Jurkat, Clone E6-1 (cell line): ENCODE measurements at places on chromosomes 7 and 10.

GRCh38 chr7:101913851-101914250 lies 96.4 kb downstream of the CUX1 start:
- no peak for DNase-seq

DNA sequence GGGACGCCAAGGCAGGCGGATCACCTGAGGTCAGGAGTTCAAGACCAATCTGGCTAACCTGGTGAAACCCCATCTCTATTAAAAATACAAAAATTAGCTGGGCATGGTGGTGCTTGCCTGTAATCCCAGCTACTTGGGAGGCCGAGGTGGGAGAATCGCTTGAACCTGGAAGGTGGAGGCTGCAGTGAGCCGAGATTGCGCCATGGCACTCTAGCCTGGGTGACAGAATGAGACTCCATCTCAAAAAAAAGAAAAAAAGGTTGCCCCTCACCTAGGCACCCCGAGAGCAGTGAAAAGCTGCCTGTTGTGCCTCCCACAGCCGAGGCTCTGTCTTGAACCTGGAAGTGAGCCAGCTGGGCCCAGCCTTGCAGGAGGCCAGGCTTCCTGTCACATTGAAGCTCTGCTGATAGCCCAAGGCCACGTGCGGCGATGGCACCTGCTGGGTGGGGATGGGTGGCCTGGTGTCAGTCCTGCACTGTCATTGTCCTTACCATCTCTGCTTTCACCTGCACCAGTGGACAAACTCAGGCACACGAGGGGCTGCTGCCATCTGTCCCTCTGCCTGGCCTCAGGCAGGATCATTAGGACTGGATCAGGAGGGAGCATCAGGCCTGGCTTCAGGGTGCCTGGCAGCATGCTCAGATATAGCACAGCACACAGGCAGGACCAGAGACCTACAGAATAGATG lies 37.8 kb downstream of the DNAJB12 start:
- peak; percentile 80 for DNase-seq

GRCh38 chr10:44516891-44517290 lies 132.0 kb upstream of the CXCL12 start:
- no peak for DNase-seq

- no peak for DNase-seq
Observed at GRCh38 chr7:47602272-47603004, 20.5 kb upstream of the TNS3 start.

DNA sequence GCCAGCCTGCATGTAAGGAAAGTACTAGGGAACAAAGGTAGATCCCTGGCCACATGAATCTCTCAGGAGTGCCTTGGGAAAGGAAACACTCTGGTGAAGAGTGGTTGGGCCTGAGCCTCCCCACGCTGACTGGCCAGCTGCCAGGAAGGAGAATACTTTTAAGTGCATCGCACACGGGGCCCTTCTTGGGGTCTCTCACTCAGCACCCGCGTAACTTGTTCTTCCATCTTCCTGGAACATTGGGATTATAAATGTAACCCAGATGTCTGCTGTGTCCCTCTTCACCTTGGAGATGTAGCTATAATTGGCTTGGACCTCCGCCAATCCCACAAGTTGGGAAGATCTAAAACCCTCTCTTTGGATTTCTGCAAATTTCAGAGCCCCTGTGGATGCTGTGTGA lies 4.4 kb upstream of the GLI3 start:
- no peak for DNase-seq

DNA sequence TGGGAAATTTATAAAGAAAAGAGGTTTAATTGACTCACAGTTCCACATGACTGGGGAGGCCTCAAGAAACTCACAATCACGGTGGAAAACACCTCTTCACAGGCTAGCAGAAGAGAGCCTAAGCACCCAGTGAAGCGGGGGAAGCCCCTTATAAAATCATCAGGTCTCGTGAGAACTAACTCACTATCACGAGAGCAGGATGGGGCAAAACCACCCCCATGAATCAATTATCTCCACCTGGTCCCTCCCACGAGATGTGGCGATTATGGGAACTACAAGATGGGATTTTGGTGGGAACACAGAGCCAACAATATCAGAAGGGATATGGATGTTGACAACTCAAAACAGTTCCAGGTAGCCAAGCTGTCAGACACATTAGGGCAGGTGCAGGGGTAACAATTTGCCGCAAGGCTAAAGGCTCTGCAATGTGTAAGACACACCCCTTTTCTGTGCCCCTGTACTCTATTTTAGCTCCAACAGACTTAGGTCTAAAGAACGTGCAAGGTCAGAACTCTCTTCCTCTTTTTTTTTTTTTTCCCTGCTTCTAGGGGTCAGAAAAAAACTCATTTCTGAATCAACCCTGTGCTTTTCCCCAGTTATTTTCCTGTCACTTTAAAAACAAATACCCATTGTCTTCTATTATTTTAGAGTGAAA lies 30.7 kb upstream of the RBM20 start:
- no peak for DNase-seq

GRCh38 chr7:130821864-130822263 lies 87.9 kb upstream of the KLF14 start:
- DNase-seq = no peak

GRCh38 chr10:32105782-32106382 lies 49.7 kb upstream of the KIF5B start:
- DNase-seq = no peak

- peak; percentile 70 for DNase-seq
Observed at GRCh38 chr7:157485361-157485831, 148.6 kb downstream of the DNAJB6 start.

GRCh38 chr10:12264204-12264940 lies 68.4 kb downstream of the CDC123 start:
- peak; percentile 57 for DNase-seq

- DNase-seq = no peak
Observed at GRCh38 chr10:24722131-24722675, 1.5 kb downstream of the ARHGAP21 start.

GRCh38 chr7:132272763-132273371 lies 303.4 kb downstream of the PLXNA4 start:
- no peak for DNase-seq

GRCh38 chr10:76429368-76430060 lies 998.1 kb downstream of the LRMDA start:
- DNase-seq = no peak

DNA sequence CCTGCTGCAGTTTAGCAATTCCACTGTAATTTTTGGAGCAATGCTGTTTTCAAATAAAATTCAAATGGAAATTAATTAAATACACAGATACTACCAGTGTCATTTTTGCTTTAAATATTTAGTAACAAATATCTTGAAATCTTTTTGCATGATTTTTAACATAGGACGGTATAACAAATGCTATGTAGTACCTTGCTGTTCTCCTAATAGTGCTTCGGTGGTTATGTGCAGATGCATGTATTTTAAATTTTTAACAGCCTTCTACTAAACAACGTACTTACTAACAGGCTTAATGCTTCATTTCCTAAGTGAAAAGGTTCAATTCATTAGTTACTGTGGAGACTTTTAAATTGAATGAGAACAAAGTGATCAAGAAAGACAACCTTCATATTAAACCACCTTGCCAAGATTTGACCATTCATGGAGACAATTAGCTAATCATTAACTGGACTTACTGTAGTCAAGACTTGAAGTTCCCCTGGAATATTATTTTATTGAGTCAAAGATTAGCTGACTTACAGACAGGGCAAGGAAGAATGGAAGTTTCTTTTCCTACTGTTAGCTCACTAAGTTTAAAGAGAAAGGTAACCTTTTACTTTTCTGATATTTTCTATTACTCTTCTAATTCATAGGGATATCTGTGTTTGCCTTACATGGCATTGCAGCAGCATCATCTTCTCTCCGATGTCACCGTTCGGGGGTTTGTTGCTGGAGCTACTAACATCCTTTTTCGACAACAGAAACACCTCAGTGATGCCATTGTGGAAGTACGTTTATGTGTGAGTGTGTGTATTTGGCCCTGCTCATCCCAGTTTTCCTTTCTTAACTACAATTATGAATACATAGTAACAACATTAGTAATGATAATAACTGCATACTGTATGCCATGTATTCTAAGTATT lies 74.3 kb downstream of the AVL9 start:
- DNase-seq = no peak

- DNase-seq = no peak
Observed at GRCh38 chr10:95373660-95374059, 82.9 kb upstream of the PDLIM1 start.

DNA sequence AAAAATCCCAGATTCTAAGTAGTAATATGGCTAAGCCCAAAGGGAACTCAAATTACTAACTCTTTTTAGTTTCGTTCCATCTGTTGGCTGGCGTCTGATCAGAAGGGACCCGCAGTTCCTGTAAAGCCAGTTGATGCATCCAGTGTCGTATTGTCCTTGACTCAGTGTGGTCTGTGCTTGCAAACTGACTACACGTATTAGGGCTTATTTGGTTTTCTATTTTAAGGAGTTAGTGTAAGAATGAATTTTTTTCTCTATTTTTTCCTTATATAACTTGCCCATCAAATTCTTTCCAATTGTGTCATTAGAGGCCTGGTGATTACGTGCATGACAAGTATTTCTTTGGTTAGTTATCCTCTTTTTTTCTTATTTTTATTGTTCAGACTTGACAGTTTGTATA lies 9.7 kb downstream of the ABCA13 start:
- DNase-seq = no peak

DNA sequence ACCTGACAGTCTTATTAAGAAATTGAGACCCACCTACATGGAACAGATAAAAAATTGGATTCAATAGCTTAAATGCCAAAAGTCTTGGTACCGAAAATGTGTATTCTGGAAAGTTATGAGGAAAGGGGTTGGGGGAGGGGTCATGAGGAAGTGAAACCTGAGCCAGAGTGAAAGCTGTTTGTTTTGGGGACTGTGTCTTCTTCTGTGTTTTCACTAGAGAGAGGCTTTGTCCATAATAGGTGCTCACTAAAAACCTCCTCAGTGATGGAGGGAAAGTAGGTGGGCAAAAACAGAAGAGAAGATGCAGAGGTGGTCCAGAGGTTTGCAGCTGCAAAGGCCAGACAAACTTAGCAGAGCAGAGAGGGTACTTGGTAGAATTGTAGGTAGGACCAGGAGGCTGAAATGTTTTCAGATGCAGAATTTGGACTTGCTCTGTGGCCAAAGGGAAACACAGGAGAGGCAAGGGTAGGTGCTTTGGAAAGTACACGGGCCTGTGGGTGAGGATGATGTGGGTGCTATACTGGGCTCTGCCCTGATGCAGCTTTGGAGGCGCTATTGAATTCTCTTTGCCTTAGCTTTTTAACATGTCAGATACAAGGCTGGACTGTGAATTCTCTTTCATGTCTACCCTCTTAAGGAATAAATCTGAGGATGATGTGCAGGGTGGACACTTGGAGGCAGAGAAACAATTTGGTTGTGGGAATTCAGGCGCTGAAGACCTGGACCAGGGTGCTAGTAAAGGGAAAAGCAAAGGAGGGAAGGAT lies 254.6 kb downstream of the PTEN start:
- DNase-seq = peak; percentile 55

- DNase-seq = no peak
Observed at GRCh38 chr7:23358152-23358674, 59.1 kb downstream of the MALSU1 start.

DNA sequence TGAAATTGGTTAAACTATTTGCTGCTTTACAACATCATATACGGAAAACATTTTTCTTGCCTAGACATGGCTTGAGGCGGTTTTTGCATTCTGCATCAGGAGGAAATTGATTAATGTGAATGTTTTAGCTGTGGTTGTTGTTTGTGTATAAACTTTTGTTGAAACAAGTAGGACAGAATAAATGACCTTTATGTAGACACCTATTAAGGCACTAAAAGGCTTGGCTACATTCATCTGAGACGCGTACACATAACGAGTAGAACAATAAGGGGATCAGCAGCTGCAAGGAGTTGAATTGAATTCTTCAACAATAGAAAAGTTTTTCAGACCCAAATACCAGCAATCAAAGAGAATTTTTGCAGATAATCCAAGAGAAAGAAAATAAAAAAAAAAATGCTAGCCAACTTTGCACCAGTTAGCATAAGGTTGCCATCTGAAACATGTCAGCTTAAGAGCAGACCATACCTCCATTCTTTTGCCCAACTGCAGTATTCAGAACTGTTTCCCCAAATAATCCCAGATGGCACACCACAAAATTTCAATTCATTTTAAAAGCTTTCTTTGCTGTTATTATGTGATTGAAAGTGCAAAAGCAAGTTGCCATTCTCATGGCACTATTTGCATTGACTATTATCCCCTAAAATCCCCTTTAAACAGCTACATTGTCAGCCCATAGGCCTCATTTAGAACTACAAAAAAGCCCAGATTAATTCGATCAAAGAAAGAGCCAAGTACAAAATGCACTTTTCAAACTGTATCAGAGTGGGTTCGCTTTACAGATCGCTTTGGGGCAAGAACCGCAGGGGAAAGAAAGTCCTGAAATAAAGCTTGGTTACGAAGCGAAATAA lies 49.6 kb downstream of the GCC1 start:
- DNase-seq = no peak

DNA sequence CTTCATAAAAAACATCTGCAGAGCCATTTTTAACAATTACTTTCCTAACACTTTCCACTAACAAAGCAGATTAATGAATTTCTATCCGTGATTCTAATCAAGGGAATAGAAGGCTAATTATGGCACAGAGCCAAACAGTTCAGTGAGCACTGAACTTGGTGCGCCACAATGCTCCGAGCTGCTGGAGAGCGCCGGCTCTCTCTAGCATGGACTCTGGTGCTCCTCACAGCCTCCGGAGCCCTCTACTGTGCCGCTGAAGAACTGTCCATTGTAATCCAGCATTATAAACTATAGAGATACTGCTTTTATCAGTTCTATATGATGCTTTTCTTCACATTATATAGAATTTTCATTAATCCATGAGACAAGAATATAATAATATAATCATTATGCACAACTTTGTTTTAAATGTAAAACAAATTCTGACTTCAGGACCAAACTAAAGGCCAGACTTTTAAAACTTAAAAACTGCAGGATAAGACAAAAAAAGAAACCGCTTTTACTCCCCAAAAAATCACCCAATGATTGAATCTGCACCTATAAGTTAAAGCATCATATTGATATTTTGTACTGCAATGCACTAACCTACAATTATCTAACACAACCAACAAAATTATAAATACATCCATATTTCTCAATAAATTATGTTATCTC lies 123.6 kb downstream of the RNF32 start:
- DNase-seq = peak; percentile 10

GRCh38 chr7:11787534-11787933 lies 44.5 kb downstream of the THSD7A start:
- no peak for DNase-seq

DNA sequence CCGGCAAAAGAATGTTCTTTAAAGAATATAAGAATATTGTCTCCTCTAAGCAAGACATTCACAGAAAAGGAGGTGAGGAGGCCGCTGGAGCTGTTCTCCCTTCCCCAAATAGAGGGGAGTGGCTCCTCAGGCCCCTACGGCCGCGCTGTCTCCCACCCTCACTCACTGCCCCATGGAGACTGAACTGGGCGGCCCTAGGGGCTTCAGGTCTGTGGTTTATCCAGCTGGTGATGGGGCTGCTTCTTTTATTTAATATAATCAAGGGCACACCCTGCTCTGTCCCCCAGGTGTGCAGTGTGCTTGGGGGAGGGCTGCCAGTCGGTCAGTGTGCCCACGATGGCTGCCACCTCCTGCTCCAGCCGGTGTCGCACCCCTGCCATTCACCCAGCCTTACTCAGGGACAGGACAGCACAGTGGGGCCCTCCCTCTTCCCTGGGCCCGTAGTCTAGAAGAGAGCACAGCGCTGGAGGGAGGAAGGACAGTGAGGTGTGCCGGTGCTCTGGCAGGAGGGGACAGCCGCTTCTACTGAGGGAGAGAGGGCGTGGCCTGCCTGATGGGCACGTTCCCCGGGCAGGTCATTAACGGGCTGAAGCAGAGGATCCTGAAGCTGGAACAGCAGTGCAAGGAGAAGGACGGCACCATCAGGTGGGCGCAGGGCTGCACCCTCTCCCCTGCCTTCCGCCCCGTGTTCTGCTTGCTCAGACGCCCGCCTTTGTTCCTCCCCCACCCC lies 23.4 kb downstream of the IQCE start:
- DNase-seq = no peak

GRCh38 chr10:81873932-81874816 lies 820 bp upstream of the NRG3 start:
- no peak for DNase-seq
